Hepatocyte (in vitro differentiated cells): ENCODE measurements at places on chromosomes 16 and 17.
A peak's percentile ranks its signal among the peaks of the same experiment; 100 is the strongest.

DNA sequence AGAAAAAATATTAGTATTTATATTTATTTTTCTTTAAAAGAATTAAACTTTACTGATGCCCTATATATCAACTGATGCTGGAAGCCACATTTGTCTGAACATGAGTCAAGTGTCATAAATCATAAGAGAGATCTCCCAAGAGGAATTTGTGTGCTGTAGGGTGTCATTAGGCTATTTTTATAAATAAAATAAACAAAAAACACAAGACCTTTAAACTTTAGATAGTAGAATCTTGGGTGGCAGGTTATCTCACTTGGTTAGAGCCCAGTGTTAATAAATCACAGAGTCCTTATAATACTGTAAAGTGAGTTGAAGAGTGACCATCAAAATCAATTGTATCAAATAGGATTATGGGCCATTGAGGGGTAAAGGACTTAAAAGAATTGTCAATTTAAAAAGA lies 21.3 kb upstream of the CPD start:
- H3K4me3 ChIP-seq, result no peak overlapping the region
- peak overlapping the region; percentile 18 for H3K27ac ChIP-seq
- H3K27me3 ChIP-seq, result no peaks in the 10 kb centered on the region
- DNase-seq, result no peak
- peaks cover 8% of the 10 kb centered on the region for H3K4me1 ChIP-seq

DNA sequence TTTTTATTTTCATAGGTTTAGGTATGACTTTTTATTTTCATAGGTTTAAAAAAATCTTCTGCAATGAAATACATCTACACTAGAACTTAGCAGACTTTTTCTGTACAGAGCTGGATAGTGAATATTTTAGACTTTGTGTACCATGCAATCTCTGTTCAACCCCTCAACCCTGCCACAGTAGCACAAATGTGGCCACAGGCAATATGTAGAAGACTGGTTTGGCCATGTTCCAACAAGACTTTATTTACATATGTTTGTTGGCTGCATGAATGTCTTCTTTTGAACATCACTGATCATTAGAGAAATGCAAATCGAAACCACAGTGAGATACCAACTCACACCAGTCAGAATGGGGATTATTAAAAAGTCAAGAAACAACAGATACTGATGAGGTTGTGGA lies 229.2 kb downstream of the SHISA9 start:
- no peaks in the 10 kb centered on the region for H3K36me3 ChIP-seq
- H3K27me3 ChIP-seq, result no peaks in the 10 kb centered on the region
- H3K27ac ChIP-seq, result no peak overlapping the region
- no peaks in the 10 kb centered on the region for H3K4me1 ChIP-seq
- DNase-seq, result no peak

- no peak overlapping the region for H3K27ac ChIP-seq
- no peak overlapping the region for H3K4me3 ChIP-seq
- no peaks in the 10 kb centered on the region for H3K36me3 ChIP-seq
- H3K4me1 ChIP-seq, result no peaks in the 10 kb centered on the region
- no peak for DNase-seq
- no peaks in the 10 kb centered on the region for H3K27me3 ChIP-seq
Measured at GRCh38 chr17:44432254-44433157, 43.1 kb upstream of the ITGA2B start.

DNA sequence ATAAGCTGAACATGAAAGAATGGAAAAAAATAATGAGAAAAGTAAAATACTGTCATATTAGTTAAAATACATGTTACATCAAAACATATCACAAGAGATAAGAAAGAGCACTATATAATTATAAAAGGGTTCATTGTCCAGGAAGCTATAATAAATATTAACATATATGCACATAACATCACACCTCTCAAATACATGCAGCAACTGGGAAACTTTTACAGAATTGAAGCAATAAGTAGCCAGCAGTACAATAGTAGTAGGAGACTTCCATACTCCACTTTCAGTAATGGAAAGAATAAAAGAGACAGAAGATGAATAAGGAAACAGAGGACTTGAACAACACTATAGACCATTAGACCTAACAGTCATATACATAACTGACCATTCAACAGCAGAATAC lies 90.4 kb downstream of the AHSP start:
- H3K27me3 ChIP-seq, result no peaks in the 10 kb centered on the region
- H3K4me3 ChIP-seq, result no peak overlapping the region
- H3K36me3 ChIP-seq, result no peaks in the 10 kb centered on the region
- DNase-seq, result no peak
- no peaks in the 10 kb centered on the region for H3K4me1 ChIP-seq

GRCh38 chr17:74152591-74153455 lies 50.7 kb upstream of the RPL38 start:
- no peaks in the 10 kb centered on the region for H3K36me3 ChIP-seq
- no peak overlapping the region for H3K27ac ChIP-seq
- no peak overlapping the region for H3K4me3 ChIP-seq
- no peaks in the 10 kb centered on the region for H3K27me3 ChIP-seq
- peaks cover 9% of the 10 kb centered on the region for H3K4me1 ChIP-seq

DNA sequence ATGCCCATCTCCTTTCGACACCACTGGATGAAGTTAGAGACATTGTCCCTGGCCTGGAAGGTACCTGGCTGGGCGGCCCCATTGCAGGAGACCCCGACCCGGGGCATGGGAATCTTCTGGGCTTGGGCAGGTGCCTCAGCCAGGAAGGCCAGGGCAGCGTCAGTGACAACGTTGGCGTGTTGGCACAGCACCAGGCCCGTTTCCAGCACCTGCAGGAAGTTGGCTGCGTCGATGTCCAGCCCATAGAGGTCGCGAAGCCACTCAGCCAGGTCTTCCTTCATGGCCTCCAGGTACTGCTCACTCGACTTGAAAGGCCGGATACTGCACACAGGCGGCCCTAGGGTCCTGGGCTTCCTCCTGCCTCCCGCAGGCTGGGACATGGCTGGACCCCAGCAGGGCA lies 568 bp downstream of the GAS2L2 start:
- peaks cover 26% of the 10 kb centered on the region for H3K27me3 ChIP-seq
- peaks cover 5% of the 10 kb centered on the region for H3K4me1 ChIP-seq
- DNase-seq, result no peak
- H3K4me3 ChIP-seq, result no peak overlapping the region
- H3K27ac ChIP-seq, result no peak overlapping the region
- no peaks in the 10 kb centered on the region for H3K36me3 ChIP-seq

GRCh38 chr16:66901626-66902025 lies 17.1 kb downstream of the CDH16 start:
- no peak overlapping the region for H3K4me3 ChIP-seq
- no peaks in the 10 kb centered on the region for H3K27me3 ChIP-seq
- H3K27ac ChIP-seq, result peak overlapping the region; percentile 92

GRCh38 chr16:1793578-1794220 lies at the start of gene IGFALS:
IGFALS (minus strand) TSS chr16:1793705; CDS start chr16:1793652, 53 bp downstream.
- DNase-seq, result peak; percentile 38
- peaks cover 14% of the 10 kb centered on the region for H3K4me1 ChIP-seq
- no peaks in the 10 kb centered on the region for H3K36me3 ChIP-seq
- H3K27ac ChIP-seq, result peak within 1 kb of the TSS; percentile 83

- no peaks in the 10 kb centered on the region for H3K36me3 ChIP-seq
- peaks cover 17% of the 10 kb centered on the region for H3K27me3 ChIP-seq
- H3K27ac ChIP-seq, result no peak overlapping the region
- H3K4me1 ChIP-seq, result no peaks in the 10 kb centered on the region
Measured at GRCh38 chr17:43917348-43918025, 10.2 kb upstream of the MPP2 start.
